Glomerular endothelial cell (primary cell): ENCODE measurements at places on chromosomes 6 and 20.

GRCh38 chr6:44177691-44178423 is 19.2 kb downstream of the CAPN11 start:
- peak; percentile 69 for DNase-seq

GRCh38 chr6:36222924-36223323 is 26.4 kb downstream of the BRPF3 start:
- DNase-seq, result no peak

DNA sequence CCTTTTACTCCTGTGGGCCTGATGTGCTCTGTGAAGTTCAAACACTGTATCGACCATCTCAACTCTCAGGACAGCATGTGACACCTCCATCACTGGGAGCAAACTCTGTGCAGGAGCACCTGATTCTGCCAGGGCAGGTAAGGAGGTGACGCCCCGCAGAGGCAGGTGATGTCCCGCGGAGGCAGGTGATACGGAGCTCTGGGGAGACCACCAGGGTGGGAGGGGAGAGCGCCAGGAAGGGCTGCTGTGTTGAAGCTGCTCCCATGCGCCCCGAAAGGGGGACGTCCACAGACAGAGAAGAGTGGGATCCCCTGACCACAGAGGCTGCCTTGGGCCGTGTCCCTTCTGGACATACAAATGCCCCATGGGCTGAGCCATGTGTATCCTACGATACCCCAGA is 58.3 kb downstream of the DACT2 start:
- no peak for DNase-seq

DNA sequence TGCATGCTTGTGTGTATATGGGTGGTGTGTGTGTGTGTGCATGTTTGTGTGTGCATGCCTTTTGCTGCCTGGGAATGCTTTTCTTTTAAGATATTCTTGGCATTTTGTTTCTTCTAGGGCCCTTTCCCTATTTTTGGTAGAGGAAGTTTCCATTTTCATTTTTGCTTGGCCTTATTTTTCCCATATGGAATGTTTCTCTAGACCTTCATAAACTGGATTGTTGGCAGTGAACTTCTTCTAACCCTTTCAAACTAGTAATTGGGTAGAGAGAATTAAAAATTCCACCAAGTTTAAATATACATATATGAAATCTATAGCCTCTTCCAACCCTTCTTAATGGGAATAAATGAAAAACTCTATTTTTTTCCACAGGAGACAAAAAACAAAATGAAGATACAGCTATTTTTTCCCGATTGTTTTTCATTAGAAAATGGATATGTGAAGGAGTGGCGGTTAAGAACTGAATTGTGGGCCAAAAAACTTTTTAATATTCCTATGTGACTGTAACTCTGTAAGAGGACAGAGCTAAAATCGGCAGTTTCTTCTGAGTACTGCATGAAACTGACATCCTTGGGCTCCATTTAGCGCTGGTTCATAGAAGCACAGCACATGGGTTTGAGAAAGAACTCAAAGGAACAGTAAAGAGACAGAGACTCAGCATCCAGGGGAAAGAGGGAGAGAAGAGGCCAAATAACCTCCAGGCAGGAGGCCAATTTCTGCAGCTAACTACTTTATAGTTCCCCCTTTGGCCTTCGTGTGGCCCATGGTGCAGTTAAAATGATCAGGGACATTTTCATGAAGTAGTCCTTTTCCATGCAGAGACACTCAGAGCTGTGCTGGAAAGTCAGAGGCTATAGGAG is 102.1 kb downstream of the TMEM170B start:
- DNase-seq, result no peak

DNA sequence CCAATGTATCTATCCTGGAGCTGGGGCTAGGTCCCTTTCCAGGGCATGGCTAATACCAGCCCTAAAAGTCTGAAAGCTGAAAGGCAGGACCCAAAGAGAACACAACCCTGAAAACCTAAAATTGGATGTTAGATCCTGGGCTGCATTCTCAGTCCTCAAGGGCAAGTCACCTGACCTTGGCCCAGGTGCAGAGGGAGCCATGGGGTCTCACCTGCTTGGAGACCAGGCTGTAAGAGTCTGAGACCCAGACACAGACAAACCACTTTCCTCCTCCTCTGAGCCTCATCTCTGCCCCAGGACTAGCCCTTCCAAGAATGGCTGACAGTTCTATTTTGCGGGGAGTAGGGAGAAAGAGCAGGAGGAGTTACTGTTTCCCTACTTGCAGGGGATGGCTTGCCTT is 60.0 kb downstream of the EFCAB8 start:
- DNase-seq, result no peak

GRCh38 chr6:137313928-137314855 is 95.0 kb upstream of the IFNGR1 start:
- peak; percentile 34 for DNase-seq

DNA sequence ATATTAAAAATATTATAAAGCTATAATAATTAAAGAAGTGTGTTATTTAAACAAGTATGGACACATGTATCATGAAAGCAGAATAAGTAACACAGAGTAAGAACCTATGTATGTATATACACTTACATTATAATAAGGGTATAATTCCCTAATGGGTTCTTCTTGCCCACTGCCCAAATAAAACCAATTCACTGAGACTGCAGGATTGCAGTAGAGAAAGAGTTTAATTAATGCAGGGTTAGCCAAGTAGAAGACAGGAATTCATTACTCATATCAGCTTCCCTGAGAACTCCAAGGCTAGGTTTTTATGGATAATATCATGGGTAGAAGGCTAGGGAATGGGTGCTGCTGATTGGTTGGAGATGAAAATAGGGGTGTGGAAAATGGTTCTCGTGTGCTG is 53.8 kb upstream of the SAMD3 start:
- no peak for DNase-seq

DNA sequence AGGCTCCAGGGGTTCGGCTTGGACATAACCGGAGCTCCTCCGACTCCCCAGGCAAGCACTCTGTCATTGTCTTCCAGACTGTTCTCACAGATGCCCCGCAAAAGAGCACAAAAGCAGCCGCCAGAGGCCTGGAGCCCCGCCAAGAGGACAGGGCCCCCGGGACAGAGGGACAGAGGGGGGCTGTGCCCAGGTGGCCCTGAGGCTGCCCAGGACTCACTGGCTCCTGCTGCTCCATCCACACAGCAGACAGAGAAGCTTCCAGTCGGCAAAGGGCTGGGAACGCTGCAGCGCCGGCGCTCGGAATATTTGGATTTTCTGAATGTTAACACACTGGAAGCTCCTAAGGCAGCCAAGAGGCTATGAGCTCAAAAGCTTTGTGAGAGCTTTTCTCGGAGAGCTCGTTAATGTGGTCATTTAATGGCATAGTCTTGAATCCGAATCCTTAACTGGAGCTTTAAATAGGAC is 68.0 kb upstream of the QKI start:
- DNase-seq, result no peak

DNA sequence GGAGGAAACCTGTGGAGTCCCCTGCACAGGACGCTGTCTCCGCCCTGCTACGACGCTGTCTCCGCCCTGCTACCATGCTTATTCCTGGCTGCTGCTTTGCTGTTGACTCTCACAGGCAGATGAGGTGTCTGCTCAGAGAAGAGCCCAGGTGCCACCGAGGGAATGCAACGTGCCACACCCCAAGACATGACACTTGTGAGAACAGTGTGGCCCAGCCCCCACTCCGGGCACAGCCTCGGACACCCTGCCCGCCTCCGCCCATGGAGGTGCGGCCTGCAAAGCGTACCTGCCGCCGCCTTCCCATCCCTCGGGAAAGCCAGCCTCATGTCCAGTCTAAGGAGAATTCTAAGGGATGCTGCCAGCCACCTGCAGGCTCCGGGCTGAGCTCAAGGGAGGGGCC is 15.6 kb upstream of the MRGBP start:
- no peak for DNase-seq

DNA sequence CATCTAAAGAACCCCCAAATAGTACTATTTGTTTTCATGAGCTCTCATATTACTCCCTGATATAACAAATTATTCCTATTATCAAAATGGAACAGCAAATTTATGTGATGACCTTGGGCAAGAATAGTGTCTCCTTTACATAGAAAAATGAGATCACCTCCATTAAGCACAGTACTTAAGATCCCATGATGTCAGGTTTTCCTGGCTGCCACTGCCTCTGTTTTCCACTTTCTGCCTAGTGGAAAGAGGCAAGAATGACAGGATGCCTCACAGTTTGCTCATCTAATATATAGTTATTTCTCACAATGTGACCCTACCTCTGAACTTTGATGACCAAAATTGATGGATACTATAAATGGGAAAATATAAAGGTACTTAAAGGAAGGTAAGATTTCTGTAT is 260.1 kb upstream of the SGK1 start:
- DNase-seq, result no peak

GRCh38 chr6:34386316-34387137 is 5.9 kb downstream of the NUDT3 start:
- no peak for DNase-seq

- no peak for DNase-seq
Observed at GRCh38 chr6:89986650-89987074, 92.4 kb downstream of the GJA10 start.

GRCh38 chr6:16836144-16836981 is 75.1 kb upstream of the ATXN1 start:
- no peak for DNase-seq

DNA sequence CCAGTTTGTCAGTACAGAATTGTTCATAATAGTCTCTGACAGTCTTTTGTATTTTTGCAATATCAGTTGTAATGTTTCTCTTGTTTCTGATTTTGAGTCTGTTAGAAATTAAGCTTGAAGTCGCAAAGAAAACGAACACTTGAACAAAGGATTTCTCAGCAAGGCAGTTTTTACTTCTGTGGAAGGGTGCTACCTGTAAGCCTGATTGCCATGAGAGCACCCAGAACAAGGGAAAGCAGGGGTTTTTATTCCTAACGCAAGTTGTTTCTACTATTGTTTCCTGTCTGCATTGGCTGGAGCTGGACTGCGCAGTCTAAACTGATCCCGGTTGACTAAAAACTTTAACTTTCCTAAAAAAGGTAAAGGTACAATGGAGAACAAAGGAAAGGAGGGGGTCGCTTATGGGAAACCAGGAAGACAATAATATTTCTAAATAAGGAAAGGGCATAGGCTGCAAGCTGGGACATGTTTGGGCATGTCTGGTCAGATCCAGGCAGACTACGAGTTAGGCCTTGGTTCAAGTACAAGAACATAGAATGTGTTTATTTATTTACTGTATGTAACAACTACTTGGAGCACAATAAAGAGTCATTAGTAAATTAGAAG is 28.5 kb downstream of the HLA-B start:
- DNase-seq, result no peak

DNA sequence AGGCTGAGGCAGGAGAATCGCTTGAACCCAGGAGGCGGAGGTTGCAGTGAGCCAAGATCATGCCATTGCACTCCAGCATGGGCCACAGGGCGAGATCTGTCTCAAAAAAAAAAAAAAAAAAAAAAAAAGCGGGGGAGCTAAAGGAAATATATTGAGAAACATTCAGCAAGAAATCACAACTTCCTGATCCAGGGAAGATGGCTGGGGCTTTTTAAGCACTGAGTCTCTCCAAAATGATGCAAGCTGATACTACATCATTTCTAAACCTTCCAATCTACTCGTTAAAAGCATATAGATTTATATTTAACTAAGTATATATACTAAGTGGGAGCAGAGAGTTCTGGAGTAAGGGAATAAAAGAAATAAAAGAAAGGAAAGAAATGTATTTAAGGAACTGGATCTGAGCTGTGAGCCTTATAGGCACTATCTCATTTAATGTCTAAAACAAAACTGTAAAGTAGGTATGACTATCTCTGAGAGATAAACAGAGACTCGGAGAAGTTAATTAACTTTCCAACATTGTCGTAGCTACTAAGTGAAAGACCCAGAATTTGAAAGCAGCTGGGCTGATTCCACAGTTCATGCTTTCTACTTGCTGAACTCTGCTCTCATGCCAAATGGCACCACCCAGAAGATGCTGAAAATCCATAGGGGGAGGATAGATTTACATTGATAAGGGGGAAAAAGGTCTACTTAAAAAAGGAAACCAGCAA is 215.0 kb upstream of the MARCKS start:
- no peak for DNase-seq

DNA sequence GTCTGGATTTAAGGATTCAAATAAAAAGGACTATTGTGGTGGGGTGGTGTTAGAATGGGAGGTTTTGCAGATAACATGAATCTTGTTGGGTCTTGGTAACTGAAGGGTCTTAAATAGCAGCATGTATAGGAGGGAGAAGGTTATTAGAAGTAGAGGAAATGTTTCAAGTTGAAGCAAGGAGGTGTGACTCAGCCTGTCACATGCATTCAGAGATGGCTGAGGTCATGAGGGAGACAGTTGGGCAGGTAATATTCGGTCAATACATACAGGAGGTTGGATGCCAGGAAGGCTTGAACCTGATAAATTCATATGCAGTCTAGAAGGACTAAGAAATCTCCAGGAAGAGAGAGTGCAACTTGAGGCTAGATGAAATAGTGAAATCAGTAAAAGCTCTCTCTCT is 6.1 kb downstream of the KLHL31 start:
- no peak for DNase-seq

GRCh38 chr6:105094133-105094640 is 85.6 kb downstream of the POPDC3 start:
- no peak for DNase-seq

DNA sequence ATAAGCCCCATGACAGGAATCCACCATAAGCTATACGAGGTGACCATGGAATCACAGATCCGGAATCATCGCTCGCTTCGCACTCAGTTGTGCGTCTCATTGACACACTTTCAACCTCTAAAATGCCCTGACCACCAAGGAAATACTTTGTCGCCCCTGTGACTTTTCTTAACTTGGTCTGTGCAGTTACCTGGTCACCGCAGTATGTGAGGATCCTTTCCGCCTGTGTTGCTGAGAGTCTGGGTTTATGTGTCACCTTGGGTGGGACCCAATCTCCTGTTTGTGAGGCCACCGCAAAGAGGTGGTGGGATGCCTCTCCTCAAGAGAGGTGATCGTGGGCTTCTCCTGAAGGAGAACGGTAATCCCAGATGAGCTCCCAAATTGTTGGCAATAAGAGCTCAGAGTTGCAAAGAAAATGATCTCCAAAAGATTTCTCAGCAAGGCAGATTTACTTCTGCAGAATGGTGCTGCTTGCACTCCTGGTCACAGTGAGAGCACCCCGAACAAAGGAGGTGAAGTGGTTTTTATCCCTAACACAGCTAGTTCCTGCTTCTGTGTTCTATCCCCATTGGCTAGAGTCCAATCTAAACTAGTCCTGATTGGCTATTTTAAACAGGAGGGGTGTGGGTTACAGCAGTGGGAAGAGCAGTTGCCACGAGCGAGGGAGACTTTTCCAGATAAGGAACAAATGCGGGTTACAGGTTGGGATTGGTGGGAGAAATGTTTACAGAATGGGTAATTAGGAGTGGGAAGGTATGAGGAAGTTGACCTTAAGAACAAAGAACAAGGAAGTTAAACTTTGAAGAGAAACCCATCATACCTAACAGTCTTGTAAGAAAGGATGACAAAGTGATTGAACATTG is 9.1 kb upstream of the ZNFX1 start:
- DNase-seq, result no peak

DNA sequence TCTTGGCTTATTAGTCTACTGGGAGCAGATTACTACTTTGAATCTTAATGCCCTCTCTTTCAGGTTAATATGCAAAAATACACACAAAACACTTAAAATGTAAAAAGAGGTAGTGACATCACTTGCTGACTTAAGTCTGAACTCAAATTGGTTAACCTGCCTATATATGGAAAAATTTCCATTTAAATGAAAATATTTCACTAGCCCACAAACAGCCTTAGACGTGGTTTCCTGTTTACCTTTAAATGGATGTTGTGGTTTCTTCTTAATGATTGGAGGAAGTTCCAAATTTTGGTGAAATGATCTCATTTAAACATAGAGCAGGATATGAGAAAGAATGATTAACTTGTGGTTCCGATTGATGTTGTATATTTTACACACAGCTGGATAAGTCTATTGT is 553.7 kb downstream of the CD109 start:
- DNase-seq, result peak; percentile 22

GRCh38 chr20:60950561-60950960 is 301.5 kb upstream of the CDH4 start:
- DNase-seq, result no peak

- DNase-seq, result no peak
Observed at GRCh38 chr6:63502156-63502555, 70.1 kb upstream of the LOC128125822 start.
